Tongue (tissue), 3 donors: ENCODE measurements at places on chromosomes 1 and 21. TPM values are rescaled to one million over a fixed set of nuclear protein-coding genes. Genes with fewer than 3 reads are reported as not detected.

GRCh38 chr1:63368131-63368530 lies 704 bp downstream of the ALG6 start:
- DNase-seq: no peak

GRCh38 chr1:102970496-102971078 lies 137.7 kb downstream of the COL11A1 start:
- peak; percentile 69 for DNase-seq

APCS gene
- total RNA-seq: not detected

MEGF6 gene
- 33.6 TPM for total RNA-seq

DNA sequence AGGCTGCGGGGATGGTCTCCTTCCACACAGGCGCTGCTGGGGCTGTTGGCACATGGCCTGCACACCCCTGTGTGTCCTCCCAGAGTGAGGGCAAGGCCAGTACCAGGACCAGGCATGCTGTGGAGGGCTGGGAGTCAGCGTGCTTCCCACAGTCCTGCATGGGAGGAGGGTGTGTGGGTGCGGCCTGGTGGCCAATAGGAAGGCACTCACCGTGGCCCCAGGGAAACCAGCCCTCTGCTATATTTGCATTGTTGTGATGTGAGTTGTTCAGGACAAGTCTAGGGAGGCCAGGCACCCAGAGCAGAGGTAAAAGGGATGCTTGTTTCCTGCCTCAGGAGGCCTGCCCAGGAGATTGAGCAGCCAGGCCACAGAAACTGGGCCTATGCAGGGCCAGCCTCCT lies 59.5 kb downstream of the S100B start:
- DNase-seq: no peak

- no peak for DNase-seq
Measured at GRCh38 chr1:237098541-237098940, 56.6 kb downstream of the RYR2 start.

JAK1 gene
- 85.6 TPM for total RNA-seq

DNA sequence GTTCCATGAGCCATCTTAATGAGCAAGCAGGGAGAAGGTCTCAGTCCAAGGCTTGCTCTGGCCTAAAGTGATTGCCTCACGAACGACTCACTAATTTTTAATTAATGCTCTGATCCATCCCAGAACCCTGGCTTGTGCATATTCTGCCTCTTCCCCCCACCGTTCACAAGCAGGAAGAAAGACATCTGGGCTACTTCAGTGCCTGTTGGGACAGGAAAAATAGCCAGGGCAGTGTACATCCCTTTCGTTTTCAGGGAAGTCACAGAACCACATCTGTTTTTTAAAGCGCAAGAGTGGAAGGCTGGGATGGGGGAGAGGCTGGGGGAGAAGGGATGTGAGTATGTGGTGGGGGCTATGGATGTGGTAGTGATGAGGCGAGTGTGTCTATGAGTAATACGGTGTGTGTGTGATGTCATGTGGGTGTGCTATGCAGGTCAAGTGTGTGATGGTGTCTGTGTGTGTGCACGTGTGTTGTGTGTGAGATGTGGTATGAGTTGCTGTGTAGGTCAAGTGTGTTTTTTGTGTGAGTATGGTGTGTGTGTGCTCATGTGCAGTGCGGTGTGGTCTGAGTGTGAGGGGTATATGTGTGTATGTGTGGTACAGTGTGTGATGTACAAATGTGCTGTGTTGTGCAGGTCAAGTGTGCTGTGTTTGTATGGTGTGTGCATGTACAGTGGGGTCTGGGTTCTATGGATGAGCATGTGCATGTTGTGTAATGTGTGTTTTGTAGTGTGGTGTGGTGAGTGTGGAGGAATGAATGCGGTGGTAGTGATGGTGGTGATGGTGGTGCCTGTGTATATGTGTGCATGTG lies 64.9 kb upstream of the SYT6 start:
- peak; percentile 48 for DNase-seq

GRCh38 chr1:230066031-230066430 lies 1.0 kb upstream of the GALNT2 start:
- peak; percentile 17 for DNase-seq

DNA sequence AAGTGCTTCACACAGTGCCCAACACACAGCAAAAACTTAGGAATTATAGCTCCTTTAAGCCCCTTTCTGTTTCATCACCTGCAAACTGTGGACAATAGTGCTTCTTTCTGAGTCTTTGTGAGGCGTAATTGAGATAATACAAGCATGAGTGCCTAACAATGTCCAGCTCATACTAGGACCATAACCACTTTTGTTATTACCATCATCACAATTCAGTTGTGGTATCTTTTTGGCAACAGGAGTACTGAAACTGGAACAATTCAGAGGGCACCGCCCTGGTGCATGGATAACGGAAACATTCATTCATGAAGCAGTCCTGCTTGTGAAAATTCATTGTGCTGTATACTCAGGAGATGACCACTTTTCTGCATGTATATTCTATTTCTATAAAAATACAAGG lies 18.2 kb downstream of the DNAJC11 start:
- DNase-seq: no peak

DNA sequence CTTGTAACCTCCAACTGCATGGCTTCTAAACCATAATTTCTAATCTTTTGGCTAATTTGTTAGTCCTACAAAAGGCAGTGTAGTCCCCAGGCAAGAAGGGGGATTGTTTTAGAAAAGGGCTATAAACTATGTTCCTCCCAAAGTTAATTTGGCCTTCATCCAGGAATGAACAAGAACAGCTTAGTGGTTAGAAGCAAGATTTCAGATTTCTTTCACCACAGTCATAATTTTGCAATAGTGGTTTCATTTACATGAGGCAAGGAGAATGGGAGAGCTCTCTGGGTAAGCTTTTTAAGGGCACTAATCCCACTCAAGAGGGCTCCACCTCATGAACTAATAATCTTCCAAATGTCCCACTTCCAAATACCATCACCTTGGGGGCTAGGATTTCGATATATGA lies 1353.9 kb downstream of the NCAM2 start:
- DNase-seq: no peak

DOP1B gene
- 26.1 TPM for total RNA-seq

MAP3K21 gene
- 1.4 TPM for total RNA-seq

DNA sequence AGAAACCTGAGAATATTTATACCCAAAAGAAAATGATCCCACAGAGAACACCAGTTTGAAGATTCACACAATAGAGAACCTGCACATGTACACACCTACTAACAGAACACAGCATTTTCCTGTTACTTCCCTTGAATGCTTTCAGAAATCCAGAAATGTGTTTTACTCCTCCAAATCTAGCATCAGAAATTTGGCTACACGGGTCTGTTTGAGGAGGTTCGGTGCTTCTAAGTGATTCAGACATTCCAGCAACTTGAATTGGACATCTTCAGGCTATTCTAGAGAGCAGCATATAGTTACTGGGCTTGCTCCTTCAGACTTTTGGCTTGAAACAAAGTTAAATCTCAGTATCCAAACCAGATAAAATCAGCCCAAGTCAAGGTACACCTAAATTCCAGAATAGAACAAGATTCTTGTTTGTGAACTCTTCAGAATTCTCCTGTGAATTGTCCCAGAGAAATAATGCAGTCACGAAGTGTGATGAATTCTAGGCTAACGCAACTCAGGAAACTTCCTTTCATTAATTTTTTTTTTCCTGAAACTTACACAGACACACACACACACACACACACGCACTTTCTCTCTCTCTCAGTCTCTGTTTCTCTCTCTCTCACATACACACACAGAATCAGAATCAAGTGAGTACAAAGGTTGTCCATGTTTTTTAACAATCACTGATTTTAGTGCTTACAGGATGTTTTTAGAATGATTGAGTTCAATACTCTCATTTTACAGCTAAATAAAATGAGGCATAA lies 278.4 kb upstream of the SNX7 start:
- no peak for DNase-seq

GRCh38 chr1:165900576-165901380 lies 73.4 kb downstream of the UCK2 start:
- DNase-seq: peak; percentile 26

HIVEP3 gene
- total RNA-seq: 2.5 TPM

DNA sequence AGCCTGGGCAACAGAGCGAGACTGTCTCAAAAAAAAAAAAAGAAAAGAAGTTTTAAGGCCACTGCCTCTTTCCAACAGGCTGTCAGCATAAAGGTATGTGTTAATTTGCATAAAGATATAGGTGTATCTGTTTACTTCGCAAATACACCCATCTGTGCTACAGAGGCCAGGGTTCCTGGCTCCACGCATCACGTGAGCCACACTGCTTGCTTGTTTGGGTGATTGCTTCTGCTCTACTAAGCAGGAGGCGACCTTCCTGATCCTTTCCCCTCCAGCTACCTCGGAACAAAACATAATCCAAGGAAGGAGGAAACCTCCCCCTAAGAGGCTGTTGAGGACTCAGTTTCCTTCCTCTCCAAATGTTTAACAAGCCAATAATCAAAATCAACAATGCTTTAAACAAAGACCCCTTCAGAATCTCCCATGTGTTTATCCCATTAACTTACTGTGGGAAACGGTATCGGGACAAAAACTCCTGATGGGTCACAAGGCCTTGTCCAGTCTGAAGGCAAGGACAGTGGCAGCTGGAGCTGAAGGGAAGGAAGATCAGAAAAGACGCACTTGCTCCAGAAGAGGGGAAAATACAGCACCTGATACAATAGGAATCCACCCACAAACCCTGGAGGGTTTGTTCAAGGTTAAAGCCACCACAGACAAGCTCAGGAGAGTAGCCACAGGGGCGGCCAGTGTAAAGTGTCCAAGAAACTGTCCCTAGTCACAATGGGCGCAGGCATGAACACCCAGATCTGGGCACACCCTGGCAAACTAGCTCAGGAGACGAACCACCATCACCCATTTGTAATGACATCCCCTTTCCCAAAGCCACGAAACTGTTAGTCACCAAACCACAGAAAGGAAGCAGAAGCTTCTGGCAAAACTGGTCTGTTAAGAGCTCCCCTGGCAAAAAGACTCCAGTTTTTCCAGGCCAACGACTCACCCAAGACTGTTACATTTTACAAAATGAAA lies 17.2 kb downstream of the CTNNBIP1 start:
- no peak for DNase-seq

DNA sequence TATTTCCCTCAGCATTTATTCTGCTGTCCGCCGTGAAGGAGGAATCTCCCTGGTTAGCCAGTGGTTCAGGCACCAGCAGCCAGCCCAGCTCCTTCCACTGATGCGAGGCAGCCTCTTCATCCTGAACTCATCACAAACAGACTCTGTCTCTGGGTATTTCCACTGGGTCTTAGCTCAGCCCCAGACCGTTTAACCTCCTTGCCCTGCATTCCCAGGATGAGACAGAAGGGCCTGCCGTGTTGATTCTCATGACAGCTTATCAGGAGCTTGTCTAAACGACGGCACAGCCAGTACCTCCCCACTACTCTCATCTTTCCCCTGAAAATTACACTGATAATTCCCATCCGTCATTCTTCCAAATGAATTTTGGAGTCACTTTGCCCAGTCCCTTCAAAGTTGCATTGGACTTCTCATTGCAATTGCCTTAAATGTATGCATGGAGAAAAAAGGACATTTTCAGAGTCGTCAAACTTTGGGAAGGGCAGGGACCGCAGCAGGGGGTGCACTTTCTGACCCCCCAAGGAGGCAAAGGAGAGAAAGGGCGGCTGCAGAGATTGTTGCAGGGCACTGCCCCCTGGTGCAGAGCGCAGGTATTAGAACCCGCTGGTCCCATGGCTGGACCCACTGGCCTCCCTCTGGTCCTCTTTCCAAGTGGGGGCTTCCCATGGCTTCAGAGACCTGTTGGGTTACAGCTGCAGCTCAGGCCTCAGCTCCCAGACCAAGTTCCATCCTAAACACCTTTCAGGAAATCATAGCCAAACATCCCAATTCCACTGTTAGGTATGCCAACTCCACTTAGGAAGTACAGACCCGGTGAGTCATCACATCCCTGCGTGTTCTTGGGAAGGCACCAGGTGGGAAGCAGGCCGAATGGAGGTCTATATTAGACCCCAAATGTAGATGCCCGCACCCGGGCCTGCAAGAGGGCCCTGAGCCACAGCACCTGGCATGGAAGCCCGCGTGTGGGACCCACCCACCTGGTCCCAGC lies 3.7 kb upstream of the MEGF6 start:
- no peak for DNase-seq

TMEM82 gene
- total RNA-seq: not detected

- DNase-seq: no peak
Measured at GRCh38 chr1:8359617-8360481, 41.9 kb downstream of the SLC45A1 start.

DNA sequence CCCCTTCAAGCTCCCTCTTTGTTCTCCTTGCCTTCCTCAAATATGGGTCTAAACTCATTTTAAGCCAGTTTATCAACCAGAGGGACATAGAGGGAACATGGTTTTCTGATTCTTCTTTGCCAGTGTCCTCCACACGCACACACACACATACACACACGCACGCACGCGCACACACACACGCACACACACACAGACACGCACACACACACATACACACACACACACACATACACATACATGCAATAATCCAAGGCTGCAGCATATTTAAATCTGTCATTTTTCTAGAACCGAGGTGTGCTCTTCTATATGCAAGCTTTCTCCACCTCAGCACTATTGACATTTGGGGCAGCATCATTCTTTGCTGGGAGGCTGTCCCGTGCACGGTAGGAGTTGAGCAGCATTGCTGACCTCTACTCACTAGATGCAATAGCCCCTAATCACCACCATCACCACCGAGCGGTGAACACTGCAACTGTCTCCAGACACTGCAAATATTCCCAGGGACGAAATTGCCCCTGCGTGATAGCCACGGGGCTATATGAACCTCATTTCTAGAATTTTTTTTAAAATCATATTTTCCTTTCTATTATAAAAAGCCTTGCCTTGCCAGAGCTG lies 8.0 kb downstream of the TNFRSF9 start:
- no peak for DNase-seq

- no peak for DNase-seq
Measured at GRCh38 chr21:46385846-46386733, 62.1 kb downstream of the PCNT start.

DNA sequence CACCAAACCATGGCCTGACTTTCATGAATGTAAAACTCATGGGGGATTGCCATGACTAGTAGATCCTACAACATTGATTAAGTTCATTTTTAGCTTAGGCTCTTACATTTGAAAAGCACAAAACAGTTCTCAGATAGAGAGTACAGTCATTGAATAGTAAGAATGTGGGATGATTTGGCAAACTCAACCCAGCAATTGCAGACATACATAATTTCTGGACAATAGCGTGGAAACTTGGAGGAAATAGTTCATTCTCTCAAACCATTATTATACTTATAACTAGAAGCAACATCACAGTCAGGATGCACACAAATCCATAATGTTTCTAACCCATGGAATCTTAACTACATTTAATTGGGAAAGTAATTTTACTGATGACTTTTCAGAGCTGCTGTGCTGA lies 598.2 kb downstream of the LMO4 start:
- DNase-seq: peak; percentile 22

GRCh38 chr1:50157306-50157941 lies 48.7 kb downstream of the ELAVL4 start:
- DNase-seq: no peak

- peak; percentile 79 for DNase-seq
Measured at GRCh38 chr1:26786437-26787380, 1.0 kb upstream of the PIGV start.

- DNase-seq: peak; percentile 35
Measured at GRCh38 chr1:23875382-23875781, 7.3 kb upstream of the FUCA1 start.

GRCh38 chr1:207031632-207032264 lies 808 bp downstream of the C1orf116 start:
- no peak for DNase-seq
